Osteoblast (primary cell): ENCODE measurements at places on chromosomes 12 and 14. TPM values are rescaled to one million over a fixed set of nuclear protein-coding genes. Genes with fewer than 3 reads are reported as not detected.

Gene APOF
- not detected in 2 replicates for total RNA-seq

Gene CLEC9A
- total RNA-seq = not detected in 2 replicates

Gene KRT82
- total RNA-seq = not detected in 2 replicates

GRCh38 chr12:2120982-2121758 is 68.4 kb downstream of the CACNA1C start:
- H3K36me3 ChIP-seq = peaks cover 22% of the 10 kb centered on the region
- no peaks in the 10 kb centered on the region for H3K27me3 ChIP-seq
- H3K4me1 ChIP-seq = peaks cover 4% of the 10 kb centered on the region

DNA sequence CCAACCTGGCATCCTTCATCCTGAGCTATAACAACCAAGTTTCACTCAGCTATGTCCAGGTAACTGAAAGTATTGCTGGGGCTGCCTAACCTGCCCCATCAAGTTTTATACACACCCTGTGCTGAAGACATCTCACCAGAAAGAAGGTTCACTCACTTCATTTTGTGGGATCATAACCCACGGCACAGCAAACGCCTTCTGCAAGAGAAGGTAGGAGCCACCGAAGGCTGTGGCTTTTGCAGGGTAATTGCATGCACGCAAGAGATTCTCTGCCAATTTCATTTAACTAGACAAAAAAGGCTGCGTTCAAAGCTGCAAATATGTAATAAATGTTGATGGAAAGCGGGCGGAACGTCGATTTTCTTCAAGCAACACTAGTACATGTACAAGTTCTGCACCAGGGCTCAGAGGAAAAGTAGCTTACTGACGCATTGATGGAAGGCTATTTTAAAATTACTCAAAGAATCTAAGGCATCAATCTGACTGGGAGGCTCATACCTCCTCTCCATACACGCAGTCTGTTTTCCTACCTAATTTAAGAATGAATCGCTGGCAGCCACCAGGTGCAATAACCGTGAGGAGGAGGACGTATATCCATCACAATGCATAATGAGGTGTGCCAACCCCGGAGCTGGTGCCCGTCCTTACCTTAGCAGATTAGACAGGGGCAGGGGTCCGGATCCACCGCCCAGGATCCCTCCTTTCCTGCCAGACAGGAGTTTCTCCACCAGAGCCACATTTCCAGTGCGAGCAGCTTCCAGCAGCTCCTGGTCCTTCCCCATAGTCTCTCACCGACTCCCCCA is 1.1 kb downstream of the ANKS1B start:
- no peak overlapping the region for H3K27ac ChIP-seq
- H3K4me3 ChIP-seq = peak overlapping the region; percentile 71
- H3K27me3 ChIP-seq = peaks cover 34% of the 10 kb centered on the region
- peak; percentile 69 for DNase-seq
- H3K4me1 ChIP-seq = peaks cover 5% of the 10 kb centered on the region

DNA sequence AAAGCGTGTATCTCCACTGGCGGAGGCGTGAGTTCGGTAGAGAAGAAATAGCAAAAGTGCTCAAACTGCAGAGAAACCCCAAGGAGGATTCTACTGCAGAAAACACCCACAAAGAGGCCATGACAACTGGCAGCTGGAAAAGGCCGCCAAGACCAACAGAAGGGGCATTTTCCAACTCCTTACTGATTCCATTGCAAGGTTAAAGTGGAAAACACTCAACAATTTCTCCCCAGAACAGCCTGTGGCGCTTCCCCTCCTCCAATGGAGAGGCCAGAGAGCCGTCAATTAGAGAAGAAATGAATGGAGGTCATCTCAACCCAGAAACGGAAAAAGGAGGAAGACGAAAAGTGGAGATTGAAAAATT is 618 bp upstream of the ANKRD52 start:
- H3K27ac ChIP-seq = peak overlapping the region; percentile 50
- no peak for DNase-seq
- H3K36me3 ChIP-seq = peaks cover 29% of the 10 kb centered on the region

DNA sequence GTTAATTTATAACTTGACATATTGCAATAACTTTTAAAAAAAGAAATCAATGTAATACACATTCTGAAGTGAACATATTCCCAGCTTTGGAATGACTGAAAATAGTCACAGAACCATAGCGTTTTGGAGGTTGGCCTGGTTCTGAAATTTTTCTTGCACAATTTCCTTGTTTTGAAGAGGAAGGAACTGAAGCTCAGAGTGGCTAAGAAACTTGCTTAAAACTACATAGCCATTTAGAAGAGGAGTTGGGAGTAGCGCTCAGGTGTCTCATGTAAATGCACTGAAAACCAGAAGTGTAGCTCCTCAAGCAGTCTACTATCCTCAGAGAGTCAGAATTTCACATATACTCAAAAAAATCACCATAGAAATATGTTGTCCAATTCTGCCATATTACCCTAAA is 41.2 kb downstream of the SLC38A1 start:
- H3K36me3 ChIP-seq = no peaks in the 10 kb centered on the region
- H3K4me3 ChIP-seq = no peak overlapping the region
- no peaks in the 10 kb centered on the region for H3K4me1 ChIP-seq
- H3K27me3 ChIP-seq = no peaks in the 10 kb centered on the region
- no peak overlapping the region for H3K27ac ChIP-seq

- no peaks in the 10 kb centered on the region for H3K36me3 ChIP-seq
- DNase-seq = no peak
- H3K4me1 ChIP-seq = peaks cover 16% of the 10 kb centered on the region
- H3K27me3 ChIP-seq = no peaks in the 10 kb centered on the region
- peak overlapping the region; percentile 98 for H3K4me3 ChIP-seq
- H3K27ac ChIP-seq = peak overlapping the region; percentile 85
Measured at GRCh38 chr14:20413744-20414082, 412 bp upstream of the TEP1 start.
